MG63 (cell line): ENCODE measurements at places on chromosomes 1 and 21. TPM values are rescaled to one million over a fixed set of nuclear protein-coding genes. Genes with fewer than 3 reads are reported as not detected.

- peak; percentile 58 for DNase-seq
Observed at GRCh38 chr1:9455487-9456234, 83.6 kb upstream of the SLC25A33 start.

The FCRLB gene
- 0.47 and 3.1 TPM in 2 replicates for total RNA-seq

DNA sequence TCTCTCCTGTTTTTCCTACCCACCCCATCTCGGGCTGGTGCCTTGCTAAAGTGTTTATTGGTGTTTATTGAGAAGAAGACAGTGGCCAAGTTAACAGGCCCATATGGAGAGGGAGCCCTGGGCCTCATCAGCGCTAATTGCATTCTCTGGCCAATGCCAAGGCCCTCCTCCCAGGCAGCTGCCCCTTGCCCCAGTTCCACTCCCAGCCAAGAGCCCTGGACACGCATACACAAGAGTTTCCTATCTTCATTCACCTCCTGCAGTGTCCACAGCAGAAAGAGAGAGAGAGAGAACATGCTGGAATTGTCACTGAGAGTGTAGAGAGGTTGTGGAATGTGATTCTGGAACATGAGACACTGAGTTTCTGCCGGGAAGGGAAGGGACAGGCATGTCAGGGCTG lies 25.4 kb upstream of the VWA5B1 start:
- DNase-seq = no peak

- DNase-seq = no peak
Observed at GRCh38 chr1:69738458-69739250, 170.9 kb downstream of the LRRC7 start.

DNA sequence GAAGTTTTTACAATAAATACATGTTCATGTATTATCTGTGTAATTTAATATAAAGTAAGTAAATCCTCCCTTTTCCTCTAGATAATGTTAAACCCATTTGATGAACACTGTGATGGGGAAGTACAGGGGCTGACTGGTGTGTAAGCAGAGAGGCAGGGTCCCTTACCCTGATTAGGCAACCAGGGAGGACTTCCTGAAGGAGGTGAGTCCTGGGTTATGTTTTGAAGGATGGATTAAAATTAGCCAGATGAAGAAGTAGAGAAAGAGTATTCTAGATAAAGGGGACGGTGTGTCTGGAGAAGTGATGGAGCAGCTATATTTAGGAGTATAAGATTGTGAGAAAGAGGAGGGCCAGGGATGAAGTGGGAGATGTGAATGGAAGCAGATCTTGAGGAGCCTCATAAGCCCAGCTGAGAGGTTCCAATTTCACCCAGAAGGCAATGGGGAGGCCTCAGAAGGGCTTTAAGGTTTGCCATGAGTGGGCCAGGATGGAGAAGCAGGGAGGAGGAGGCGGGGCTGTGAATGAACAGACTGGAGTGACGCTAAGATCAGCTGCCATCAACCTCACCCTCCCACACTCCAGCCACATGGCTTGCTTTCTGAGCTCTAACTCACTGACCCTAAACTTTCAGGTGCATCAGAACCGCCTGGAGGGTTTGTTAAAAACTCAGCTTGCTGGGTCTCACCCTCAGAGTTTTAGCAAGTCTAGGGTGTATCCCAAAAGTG lies 30.9 kb upstream of the ID3 start:
- DNase-seq = no peak

The CHODL gene
- 7.6 and 8.3 TPM in 2 replicates for total RNA-seq

The MMP23B gene
- total RNA-seq = 1.6 TPM in 1 of 2 replicates, not detected in the other

DNA sequence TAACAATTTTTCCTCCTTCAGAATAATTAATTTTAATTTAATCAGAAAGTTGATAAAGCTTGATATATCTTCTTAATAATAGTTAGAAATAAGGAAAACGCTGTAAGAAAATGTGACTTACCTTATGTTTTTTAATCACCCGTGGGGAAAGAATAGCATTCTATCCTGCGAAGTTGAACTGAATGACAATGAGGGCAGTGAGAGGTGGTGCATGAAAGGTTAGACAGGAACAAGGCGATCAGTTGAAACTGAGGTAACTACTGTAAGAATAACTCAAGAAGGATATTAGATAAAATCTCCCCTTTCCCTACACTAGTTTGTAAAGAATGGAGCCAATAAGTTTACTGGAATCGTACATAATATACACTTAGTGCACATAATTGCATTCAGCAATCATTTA lies 655.0 kb upstream of the NCAM2 start:
- no peak for DNase-seq

DNA sequence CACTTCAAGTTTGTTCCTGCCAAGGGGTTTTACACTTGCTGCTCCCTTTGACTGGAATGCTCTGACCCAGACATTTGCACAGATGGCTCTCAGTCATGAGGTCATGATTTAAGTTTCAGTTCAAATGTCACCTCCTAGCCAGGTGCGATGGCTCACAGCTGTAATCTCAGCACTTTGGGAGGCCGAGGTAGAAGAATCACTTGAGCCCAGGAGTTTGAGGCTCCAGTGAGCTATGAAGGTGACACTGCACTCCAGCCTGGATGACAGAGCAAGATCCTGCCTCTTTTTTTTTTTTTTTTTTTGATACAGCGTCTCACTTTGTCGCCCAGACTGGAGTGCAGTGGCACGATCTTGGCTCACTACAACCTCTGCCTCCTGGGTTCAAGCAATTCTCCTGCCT lies 4.5 kb upstream of the ZMYM4 start:
- no peak for DNase-seq

DNA sequence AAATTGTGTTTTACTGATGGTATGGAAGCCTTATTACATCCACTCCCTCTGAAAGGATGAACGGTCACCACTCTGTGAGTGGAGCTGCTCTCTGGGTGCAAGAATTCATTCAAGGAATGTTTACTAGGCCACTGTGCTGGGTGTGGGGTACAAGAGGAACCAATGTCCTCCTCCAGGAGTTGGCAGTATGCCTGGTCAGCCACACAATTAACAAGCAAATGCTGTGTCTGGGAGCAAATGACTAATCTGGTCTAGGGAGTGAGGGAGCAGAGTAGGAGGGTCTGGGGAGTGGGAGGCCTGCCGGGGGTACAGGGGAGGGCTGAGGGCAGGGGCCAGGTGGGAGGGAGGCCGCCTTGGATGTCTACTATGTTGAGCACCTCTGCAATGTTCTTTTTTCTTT lies 27.2 kb upstream of the TDRD10 start:
- peak; percentile 45 for DNase-seq

DNA sequence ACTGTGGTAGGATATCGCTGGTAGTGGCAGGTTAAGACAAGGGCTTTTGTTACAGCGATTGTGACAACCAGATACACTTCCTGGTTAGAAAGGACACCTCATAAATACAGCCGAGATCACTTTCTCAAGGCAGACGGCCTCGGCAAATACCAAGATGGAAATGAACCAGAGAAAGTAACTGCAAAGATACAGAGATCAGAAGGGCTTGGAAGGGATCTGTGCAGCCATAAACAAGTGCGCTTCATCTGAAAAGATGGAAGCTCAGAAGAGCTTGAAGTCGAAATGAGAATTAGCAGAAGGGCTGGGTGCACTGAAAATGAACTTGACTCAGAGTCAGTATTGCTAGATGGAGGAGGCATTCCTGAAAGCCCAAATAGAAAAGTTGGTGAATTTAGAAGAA lies 7.1 kb downstream of the DHRS3 start:
- no peak for DNase-seq

DNA sequence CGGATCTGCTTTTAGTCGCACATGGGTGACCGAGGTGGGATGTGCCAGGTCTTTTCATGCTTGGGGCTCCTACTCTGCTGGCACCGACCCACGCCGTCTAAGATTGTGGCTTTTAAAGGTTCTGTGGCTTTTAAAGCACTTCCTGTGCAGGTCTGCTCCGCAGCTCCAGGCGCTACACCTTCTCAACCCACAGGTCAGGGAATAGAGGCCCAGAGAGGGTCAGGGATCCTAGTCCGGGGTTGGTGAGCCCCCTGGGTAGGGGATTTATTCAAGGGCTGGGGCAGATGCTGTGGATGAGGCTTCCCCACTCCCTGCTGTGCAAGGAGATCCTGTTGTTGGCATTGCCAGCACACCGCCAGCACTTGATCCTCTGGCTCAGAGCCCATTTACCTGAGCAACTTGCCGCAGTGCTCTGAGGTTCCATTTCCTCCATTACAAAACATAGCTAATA lies 212.8 kb upstream of the RAB4A start:
- no peak for DNase-seq

DNA sequence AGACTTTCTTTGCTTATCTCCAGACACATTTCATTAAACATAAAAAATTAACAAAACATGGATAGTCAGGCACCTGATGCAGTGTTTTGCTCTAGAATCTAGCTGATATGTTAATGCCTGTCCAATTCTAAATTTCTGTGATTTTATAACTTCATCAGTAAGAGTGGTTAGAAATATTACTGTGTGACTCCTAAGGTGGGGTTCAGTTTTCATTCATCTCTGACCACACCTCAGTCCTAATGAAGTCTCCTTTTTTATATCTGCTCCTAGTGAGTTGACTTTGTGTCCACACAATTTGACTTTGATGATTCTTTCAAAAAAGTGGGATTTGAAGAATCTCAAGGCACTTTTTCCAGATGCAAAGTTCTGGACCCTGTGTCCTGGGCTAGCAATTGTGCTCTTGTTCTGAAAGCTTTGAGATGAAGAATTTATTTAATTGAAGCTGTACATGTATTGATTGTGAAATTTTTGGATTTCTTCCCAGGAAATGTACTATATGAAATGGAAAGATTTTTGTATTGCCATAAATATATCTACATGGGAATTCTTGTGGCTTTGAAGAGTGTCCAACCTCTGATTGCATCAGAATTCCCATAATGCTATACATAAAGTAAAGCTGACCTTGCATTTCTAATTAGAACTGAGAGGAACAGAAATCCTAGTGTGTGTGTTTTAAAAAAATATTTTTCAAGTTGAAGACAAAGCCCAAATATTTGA lies 111.2 kb downstream of the GIPC2 start:
- no peak for DNase-seq

GRCh38 chr1:36183309-36183856 lies 27.4 kb downstream of the MAP7D1 start:
- DNase-seq = no peak
